ENCODE measurements at places on chromosomes 7 and 10.

DNA sequence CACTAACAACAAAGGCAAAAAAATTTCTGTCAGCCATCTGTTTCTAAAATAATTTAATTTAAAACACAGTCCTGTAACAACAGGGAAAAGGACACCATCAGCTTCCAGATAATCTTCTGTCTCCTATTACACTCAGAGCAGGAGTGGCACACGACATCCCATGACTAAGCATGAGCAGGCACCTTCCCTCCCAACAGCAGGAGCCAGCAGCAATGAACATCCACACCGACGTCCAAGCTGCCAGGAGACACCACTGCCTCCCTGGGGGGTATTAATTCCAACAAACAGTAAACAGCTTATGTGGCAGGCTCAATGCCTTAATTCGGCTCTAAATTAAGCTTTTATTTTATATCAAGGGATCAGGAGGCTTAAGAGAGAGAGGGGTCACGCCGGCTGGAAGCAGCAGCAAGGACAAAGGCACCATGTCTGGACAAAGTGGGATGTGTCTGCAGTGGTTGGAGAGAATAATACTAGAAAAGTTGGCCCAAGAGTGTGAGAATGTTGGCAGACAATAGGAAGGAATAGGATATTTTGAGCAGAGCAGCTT, 45.7 kb downstream of the KIAA1549 start:
- DNase-seq = no peak

DNA sequence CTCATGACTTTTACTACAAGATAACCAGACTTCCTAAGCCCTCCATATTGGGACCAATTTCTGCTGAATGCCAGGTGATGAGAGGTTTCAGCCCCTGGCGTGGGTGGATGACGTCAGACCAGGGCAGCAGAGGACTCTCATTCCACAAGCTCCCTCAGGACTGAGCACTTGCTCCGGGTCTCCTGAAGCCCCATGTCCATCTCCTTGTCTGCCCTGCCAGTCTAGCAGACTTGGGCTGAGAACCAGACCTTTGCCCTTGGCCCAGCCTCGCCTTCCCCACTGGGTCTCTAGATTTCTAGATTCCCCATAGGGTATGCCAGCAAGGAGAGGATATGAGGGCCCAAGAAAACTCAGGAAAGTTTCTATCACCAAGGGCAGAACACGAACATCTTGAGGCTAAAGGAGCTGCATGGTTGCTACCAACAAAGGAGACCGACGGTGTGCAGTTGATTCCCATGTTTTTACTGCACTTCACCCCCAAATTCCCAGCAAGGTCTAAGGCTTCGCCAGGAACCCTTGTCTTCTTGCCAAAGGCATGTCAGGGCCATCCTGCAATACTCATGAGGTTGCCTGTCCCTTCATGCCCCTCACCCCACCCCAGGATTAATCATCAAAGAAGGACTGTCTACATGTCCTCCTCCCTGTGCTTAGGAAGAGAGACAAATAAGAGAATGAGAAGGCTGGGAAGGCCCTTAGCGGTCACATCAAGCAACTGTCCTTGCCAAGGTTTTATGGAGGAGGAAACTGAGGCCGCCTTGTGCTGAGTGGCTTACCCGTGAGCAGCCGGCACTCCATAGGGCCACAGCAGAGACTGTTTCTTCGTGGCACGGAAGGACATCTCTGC, 96.5 kb upstream of the MACROH2A2 start:
- no peak for DNase-seq

DNA sequence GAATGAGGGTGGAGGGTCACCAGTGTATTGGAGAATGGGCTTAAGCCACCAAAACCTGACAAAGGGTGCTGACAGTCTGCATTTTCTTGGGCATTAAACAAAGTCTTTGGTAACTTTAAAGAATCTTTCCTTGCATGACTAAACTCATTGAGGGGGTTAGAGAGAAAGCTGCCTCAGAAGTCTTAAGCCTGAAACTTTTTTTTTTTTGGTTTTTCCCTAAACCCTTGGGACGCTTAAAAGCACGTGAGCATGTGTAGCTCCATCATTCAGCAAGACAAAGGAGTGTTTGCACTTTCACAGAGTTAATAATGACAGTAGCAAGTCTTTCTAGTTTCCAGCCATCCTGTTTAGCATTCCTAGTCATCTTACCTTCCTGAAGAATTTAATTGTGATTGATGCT, 110.7 kb downstream of the LRMDA start:
- DNase-seq = no peak

GRCh38 chr7:137664846-137665245, 181.9 kb downstream of the DGKI start:
- no peak for DNase-seq

DNA sequence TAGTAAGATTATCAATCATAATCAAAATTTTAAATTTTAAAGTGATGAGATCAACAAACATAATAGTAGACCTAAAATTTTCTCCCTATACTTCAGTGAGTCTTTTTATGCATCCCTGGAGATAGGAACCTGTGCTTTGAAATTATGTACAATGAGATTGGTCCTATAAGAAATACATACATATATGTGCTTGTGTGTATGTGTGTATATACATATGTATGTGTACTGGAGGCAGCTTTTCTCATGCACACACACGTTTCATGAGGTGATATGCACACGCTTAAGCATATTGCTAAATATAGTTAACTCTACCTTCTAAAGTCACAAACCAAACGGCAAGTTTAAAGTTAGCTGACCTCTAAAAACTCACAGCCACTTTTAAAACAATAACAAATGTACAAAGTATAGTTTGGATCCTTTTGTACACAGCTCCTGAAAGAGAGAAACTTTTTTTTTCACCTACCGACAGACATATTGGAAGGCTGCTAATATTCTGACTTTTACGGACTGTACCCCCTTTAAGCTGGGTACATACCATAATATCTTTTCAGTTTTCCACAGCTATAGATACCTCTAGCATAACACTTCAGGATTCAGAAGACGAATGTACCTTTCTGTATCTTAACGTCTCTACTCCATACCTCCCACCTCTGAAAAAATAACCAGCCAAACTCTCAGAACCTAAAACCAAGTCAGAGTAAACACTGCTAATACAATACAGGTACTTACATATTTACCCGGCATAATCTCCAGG, 3.3 kb downstream of the ITGB1 start:
- DNase-seq = no peak

DNA sequence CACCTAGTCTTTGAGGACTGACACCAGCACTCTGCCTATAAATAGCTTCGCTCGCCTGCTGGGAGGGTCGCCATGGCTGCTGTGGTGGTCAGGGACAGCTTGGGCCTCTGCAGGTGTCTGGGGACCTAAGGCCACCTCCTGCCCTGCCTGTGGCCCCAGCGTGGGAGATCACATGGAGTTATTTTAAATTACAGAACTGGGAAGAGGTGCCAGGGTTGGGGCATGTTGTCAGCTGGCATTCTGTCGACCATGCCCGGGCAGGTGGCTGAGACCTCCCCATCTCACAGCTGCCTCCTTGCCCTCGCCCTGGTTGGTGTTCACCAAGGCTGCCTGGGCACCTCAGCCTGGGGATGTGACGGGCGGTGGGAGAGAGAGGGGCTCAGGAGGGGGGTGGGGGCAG, 18.1 kb downstream of the SHH start:
- no peak for DNase-seq

DNA sequence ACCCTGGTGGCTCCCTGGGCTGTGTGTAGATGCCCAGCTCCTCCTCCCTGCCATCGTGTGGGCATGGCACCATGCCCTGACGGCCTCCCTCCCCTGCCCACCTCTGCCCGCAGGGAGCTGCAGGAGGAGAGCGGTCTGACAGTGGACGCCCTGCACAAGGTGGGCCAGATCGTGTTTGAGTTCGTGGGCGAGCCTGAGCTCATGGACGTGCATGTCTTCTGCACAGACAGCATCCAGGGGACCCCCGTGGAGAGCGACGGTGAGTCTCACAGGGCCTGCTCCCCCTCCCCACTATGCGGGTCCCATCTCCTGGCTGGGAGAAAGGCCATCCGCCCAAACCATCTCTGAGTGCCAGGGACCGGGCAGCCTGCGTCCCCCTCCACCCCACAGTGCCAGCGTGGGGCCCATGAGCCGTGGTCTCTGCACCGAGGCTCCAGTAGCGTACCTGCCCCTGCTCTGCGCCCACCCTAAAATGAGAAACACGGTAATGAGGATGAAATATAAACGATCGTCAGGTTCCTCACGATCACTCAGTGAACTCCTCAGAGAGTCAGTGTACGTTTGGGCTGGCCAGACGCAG, 7.8 kb downstream of the NUDT1 start:
- DNase-seq = no peak

DNA sequence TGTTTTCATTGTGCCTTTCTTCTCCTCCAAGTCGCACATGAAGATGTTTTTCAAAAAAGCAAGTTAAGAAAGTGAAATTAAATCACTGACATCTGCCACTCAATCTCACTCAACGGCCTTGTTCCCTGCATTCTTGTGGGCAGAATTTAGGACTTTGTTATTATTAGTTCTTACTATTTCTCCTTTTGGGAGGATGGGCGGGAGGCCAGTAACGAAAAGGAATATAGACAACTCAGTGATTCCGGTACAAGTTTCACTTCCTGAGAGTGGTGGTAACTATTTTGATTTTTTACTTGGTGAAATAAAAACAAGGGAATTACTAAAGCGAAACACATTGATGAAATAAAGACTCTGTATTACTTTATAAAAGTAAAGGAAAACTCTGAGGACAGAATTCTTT, 231.9 kb upstream of the HABP2 start:
- no peak for DNase-seq

DNA sequence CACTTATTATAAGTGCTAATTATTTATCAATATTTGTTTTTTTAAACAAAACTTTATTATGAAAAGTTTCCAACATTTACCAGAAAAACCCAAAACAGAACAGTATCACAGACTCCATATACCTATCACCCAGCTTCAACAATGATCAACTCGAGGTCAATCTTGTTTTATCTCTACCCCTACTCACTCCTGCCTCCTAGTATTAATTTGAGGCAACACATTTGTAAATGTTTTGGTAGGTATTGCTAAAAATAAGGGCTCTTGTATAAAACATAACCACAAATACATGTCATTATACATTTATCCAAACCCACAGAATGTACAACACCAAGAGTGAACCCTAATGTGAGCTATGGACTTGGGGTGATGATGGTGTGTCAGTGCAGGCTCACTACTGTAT, 15.9 kb upstream of the CDH23 start:
- no peak for DNase-seq

GRCh38 chr7:131105799-131106680, 221.6 kb upstream of the MKLN1 start:
- peak; percentile 89 for DNase-seq

- DNase-seq = no peak
These were observed 622 bp downstream of the WNT16 start for GRCh38 chr7:121329191-121330052.

DNA sequence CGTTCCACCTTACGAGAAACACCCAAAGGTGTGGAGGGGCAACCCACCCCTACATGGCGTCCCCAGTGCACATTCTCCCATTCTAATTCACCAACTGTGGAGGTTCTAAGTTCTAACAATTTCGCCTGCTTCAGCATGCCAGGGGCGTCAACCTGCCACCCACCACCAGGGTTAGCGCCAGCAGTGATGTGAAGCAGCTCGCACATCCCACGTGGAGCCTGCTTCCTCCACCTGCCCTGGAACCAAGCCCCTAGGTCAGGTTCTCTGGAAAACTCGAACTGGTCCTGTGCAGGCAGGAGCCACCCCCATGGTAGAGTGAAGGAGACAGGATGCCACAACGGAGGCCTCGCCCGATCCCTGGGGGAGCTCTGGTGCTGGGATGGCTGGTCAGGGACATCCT, 33.3 kb upstream of the FXYD4 start:
- DNase-seq = no peak

- no peak for DNase-seq
These were observed 3.9 kb upstream of the CPN1 start for GRCh38 chr10:100085596-100085995.

DNA sequence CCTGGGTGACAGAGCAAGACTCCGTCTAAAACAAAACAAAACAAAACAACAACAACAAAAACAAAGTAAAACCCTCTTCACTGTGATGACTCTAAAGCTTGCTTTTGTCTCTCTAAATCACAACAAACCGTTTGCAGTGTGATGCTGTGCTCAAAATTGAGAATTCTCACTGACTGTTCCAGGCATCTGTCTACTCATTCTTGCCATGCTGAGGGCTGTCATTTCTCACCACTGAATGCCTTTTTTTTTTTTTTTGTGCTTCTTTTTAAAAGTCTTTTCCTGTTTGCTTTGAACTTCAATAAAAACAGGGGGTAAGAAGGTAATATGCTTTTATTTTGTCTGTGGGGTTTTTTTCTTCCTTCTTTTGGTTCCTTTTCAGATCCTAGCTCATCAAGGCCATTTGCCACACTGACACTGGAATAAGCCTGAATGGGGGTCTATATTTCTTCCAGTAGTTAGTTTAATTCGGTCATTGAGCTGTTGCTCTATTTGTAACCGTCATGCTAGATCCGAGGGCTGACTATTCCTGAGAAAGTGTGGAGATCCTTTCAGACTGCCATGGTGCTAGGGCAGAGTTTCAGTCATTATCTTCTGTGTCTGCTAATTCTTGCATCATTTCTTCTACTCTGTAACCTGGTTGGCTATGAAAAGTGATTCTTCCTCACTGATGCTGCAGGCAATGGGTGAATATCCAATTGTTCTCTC, 10.6 kb downstream of the FAS start:
- DNase-seq = no peak

DNA sequence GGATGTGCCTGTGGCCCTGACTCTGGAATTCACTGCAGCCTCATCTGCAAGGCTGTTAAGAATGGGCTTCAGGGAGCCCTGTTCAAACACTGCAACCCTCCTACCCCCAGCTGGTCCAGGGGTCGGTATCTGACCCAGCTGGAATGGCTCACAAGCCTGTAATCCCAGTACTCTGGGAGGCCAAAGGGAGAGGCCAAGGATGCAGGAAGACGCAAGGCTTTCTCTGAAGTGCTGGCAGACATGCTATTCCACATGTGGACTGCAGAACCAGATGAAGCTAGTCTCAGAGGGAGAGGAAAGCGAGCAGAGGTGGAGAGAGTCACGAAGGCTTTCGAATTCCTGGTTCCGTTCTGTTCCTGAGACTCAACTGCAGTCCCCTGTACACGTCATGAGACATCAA, 45.0 kb downstream of the ESYT2 start:
- no peak for DNase-seq

- DNase-seq = no peak
These were observed 17.6 kb downstream of the PRKAG2 start for GRCh38 chr7:151859111-151859947.

DNA sequence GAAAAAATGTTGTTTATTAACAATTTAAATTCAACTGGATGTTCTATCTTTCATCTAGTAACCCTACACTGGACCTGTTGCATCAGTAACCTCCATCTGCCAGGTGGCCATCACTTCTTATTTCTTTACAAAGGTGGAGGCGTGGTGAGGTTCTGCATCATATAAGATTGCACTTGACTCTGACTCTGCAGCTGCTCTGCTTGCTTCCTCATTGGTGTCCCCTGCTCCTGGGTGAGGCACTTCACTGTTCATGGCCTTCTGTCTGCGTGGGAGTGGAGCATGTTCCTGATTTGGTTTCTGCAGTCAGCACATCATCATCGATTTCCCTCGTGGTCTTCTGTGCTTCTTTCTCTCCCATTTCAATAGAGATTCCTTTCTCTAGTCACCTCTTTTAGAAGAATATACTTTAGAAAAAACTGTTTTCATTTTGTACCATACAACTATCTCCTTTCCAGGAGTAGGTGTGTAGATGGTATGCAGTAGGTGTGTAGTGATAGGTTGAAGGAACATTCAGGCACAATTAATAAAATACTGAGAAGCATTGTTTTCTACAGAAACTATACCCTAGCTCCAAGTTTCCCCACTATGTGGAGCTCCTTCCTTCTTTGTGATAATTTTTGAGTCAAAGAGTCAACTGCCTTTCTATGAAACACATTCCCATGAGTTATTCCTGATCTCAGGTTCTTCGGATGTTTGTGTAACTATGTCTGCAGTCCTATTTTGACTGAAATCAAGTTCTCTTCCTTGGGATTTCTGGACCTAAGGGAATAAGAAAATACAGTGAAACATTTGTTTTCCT, 231.7 kb upstream of the CNTNAP2 start:
- no peak for DNase-seq

Data from CD4-positive, alpha-beta T cell (primary cell).